ENCODE measurements at places on chromosomes 5 and 9.
A peak's percentile ranks its signal among the peaks of the same experiment; 100 is the strongest.

DNA sequence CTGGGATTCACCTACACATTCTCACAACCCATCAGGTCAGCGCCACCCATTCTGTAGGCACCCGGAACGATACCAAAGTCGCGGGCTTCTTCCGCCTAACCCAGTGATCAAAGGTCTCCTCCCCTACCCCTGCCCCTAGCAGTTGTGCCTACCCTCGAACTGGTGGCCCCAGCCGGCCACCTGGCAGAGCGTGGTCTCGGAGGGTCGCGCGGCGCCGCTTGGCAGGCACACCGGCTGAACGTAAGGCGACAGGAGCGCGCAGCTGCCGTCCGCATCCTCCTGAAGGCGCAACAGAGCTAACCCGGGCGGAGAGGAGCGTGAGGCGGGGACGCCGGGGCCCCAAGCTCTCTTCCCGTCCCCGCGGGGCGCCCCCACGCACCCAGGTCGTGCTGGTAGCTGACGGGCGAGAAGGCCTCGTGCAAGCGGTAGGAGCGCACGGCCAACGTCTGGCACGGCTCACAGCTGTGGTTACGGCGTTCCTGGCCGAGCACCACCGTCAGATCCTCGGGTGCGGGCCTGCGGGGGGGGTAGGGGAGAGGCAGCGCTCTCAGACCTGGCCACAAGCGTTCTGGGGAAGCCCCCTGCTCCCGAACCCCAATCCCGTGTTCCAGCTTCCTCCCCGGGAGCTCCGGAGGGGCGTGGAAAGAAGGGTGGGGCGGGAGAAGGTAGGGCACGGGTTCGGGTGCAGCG lies 2.8 kb upstream of the PFN3 start:
- DNase-seq = peak; percentile 47

- no peak for DNase-seq
Observed at GRCh38 chr9:116345393-116345792, 191.8 kb downstream of the PAPPA start.

GRCh38 chr5:148224117-148224742 lies 14.1 kb upstream of the MARCOL start:
- DNase-seq = no peak

GRCh38 chr5:39577529-39577928 lies 152.7 kb upstream of the DAB2 start:
- no peak for DNase-seq

DNA sequence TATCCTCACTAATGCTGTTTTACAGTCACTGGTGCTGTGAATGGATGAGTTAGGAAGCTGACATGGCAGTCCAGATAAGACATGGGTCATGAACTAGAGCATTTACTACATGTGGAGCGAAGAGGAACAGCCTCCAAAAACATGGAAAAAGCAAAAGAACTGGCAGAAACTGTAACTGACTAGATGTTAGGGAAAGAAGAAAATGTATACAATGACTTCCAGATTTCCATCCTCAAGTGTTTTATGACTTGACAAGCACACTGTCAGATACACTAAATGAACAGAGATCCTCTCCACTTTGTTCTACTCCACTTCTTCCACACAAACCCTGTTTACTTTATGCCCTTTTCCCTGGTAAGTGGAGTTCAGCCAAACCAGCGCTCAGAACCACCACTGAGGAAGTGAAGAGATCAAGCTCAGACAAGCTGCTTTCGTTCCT lies 11.5 kb downstream of the HMGCS1 start:
- DNase-seq = no peak

DNA sequence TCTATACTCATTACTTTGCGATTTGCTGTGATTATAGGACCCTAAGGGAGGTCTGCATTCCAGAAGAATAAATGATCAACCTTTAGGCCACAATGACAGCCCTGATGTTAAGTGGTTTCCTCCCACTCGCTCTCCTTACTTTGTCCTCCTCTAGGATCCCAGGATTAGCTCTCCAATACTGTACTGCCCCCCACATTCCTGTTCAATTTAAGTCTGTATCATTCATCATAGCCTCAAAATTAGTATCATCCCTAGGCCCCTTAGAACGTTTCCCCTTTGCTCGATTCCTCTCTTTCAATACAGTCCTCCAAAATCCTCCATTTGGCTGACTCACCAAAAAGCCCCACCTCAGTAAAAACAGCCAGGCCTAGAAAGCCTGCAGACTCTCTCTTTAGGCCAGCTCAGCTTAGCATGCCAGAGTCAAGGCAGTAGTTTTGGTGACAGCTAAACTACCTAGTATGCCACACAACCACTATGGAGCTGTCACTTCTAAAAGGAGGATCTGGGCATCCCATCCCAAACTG lies 24.4 kb downstream of the RNF145 start:
- no peak for DNase-seq

- DNase-seq = no peak
Observed at GRCh38 chr9:5364294-5365024, 24.8 kb upstream of the RLN1 start.
